ENCODE measurements at places on chromosomes 12 and 14. TPM values are rescaled to one million over a fixed set of nuclear protein-coding genes. Genes with fewer than 3 reads are reported as not detected.

The CEP170B gene
- 58.2 TPM for total RNA-seq

The TAS2R50 gene
- 1.5 TPM for total RNA-seq

The SLC39A5 gene
- not detected for total RNA-seq

The WNT1 gene
- total RNA-seq: not detected

The OR4N2 gene
- total RNA-seq: not detected

The PRB2 gene
- total RNA-seq: not detected

The CCDC38 gene
- not detected for total RNA-seq

The SSPN gene
- 79.5 TPM for total RNA-seq

The SERPINA4 gene
- not detected for total RNA-seq

The NKX2-1 gene
- total RNA-seq: not detected

The MIP gene
- 0.24 TPM for total RNA-seq

The NFE2 gene
- total RNA-seq: 1.4 TPM

The NFKBIA gene
- total RNA-seq: 58.7 TPM

The USP15 gene
- 41.5 TPM for total RNA-seq

The SLCO1B1 gene
- not detected for total RNA-seq

The NUMB gene
- total RNA-seq: 13.5 TPM

The ETFBKMT gene
- total RNA-seq: 4.8 TPM

The PARPBP gene
- 6.2 TPM for total RNA-seq

The EML5 gene
- total RNA-seq: 0.10 TPM

The CCDC175 gene
- total RNA-seq: not detected

The IFNG gene
- not detected for total RNA-seq

The KCNJ8 gene
- total RNA-seq: 0.10 TPM

The RTL1 gene
- total RNA-seq: not detected

The ERP27 gene
- not detected for total RNA-seq

The NYNRIN gene
- 0.21 TPM for total RNA-seq

The IL26 gene
- total RNA-seq: not detected

The RHOF gene
- total RNA-seq: 2.4 TPM

The BIN2 gene
- not detected for total RNA-seq

The SMIM41 gene
- total RNA-seq: not detected

The LRRIQ1 gene
- 0.10 TPM for total RNA-seq

The ABCD4 gene
- 20.0 TPM for total RNA-seq

The CIROP gene
- total RNA-seq: not detected

The GLT8D2 gene
- 17.9 TPM for total RNA-seq

The IL31 gene
- total RNA-seq: not detected

The NELL2 gene
- not detected for total RNA-seq

The PTPN21 gene
- 21.7 TPM for total RNA-seq

The OR6C74 gene
- not detected for total RNA-seq

The XPOT gene
- total RNA-seq: 73.4 TPM

The FSCB gene
- not detected for total RNA-seq

The SLC5A8 gene
- total RNA-seq: not detected

The TMPRSS12 gene
- total RNA-seq: not detected

The RASAL1 gene
- total RNA-seq: not detected

The LPAR5 gene
- not detected for total RNA-seq

The AKAP6 gene
- total RNA-seq: 130 TPM

The FAM181A gene
- not detected for total RNA-seq

The BDKRB2 gene
- 0.26 TPM for total RNA-seq

The GPR84 gene
- not detected for total RNA-seq
